Spleen (tissue), 13 donors: ENCODE measurements at places on chromosomes 12 and 14.

- H3K27ac ChIP-seq: no peak overlapping the region
- H3K27me3 ChIP-seq: no peaks in the 10 kb centered on the region
These were observed 54.0 kb downstream of the BCAT1 start for GRCh38 chr12:24894879-24895278.

DNA sequence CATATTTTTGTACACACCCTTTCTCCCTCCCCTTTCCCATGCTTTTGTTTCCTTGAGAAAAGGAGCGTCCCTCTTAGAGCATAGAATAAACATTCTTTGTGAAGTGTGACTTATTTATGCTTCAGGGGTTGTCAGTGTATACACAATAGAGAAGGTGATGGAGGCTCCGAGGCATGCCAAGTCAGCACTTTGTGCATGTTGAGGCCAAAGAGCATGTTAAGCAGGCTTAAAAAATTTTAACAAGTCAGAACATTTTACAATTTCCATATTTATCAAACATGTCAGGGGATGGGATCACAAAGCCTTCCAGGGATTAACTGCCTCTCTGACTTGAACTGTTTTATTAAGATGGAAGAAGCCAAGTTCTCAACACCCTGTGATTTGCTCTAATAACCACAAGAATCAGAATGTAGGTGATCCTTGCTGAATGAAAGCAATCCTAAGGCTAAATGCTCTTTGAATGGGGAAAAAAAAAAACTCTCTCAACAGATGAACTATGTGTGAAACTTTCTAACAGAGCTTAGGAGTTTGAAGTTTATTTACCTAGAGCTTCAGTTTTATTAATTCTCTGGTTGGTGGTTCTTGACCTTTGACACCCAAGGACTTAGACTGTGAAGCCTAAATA is 223.1 kb downstream of the RAD51B start:
- no peaks in the 10 kb centered on the region for H3K4me1 ChIP-seq
- no peak for DNase-seq
- no peaks in the 10 kb centered on the region for H3K27me3 ChIP-seq
- no peak overlapping the region for H3K4me3 ChIP-seq
- H3K27ac ChIP-seq: no peak overlapping the region

DNA sequence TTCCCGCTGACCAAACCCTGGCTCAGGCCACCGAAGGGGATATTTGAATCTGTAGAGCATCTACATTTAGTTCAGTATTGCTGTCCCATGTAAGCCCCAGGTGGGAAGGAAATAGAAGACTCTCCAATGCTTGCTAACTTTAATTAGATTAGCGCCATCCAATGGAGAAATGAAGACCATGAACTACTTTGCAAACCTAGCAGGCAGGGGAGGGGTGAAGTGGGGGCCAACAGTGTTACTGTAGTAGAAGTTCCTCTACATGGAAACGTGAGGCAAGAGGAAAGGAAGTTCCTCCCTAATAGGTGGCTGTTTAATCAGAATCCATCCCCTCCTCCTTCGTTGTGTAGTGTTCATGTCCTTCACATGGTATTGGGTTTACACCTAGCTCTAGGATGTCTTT is 9.3 kb upstream of the DENND5B start:
- H3K27ac ChIP-seq: no peak overlapping the region
- H3K36me3 ChIP-seq: no peaks in the 10 kb centered on the region

- H3K4me1 ChIP-seq: no peaks in the 10 kb centered on the region
- no peaks in the 10 kb centered on the region for H3K27me3 ChIP-seq
- H3K4me3 ChIP-seq: no peak overlapping the region
- DNase-seq: no peak
These were observed 14.2 kb upstream of the CDKL1 start for GRCh38 chr14:50410921-50411320.

DNA sequence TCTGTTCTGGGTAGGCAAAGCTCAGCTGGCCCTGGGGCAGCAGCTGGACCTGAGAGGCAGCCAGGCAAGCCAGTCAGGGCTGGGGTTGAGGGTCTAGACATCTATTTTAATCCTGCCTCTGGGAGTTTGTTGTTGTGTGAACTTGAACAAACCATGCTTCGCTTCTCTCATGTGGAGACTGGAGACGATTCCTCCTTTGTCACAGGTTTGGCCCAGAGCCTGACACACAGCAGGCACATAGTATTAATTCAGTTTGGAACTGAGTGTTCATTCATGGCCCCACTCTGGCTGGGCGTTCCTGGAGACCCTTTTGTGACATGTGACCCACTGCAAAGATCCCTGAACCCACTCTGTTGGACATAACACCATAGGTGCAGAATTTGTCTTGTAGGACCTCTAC is 39.3 kb downstream of the NGB start:
- DNase-seq: no peak
- H3K27me3 ChIP-seq: no peaks in the 10 kb centered on the region
- no peak overlapping the region for H3K27ac ChIP-seq

DNA sequence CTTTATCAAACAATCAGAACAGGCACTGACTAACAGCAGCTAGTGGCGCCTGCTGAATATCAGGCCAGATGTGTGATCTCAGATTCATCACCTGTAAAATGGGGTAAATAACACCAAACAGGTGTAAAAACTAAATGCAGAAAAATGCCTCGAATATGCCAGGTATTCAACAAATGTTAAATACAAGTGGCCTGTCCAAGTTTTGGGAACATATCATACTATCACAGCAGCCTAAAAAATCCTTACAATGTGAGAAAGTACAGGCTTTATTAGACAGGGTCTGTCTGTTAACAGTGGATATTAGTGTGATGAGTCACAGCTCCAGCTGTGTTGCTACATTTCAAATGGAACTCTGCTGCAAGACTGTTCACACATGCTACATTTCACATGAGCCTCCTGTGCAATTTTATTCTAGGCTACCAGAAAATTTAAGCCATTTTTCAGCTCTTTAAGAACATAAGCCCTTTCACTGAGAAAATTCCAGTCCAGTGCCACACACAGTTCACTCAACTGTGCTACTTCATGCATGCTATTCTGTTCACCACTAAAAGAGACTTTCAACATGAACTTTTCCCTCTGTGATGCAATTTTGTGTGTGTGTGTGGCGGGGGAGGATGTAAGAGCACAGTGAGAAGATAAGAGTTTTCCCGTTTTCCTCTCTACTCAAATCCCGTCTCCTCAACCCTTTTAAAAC is 56.7 kb downstream of the MSRB3 start:
- no peaks in the 10 kb centered on the region for H3K27me3 ChIP-seq
- no peak for DNase-seq
- no peaks in the 10 kb centered on the region for H3K36me3 ChIP-seq
- H3K27ac ChIP-seq: no peak overlapping the region
- no peaks in the 10 kb centered on the region for H3K4me1 ChIP-seq
- no peak overlapping the region for H3K4me3 ChIP-seq
